ENCODE measurements at places on chromosomes 3 and 15.

DNA sequence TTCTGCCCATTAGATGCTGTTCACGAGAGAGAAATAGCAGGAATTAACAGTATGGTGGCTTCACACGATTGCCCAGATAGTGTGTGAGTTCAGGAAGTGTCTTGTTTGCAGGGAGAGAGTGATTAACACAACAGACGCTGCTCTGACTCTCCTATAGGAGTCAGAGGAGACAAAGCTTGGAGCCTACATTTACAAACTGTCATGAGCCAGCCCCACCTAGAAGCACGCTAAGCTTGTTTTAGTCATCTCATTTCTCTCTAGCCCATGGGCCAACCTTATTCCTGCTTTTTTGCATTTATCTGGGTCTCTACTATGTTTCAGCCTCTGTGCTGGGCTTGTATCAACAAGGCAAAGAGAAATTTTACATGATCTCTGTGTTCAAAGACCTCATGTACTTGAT lies 128.3 kb upstream of the BFSP2 start:
- DNase-seq: no peak

DNA sequence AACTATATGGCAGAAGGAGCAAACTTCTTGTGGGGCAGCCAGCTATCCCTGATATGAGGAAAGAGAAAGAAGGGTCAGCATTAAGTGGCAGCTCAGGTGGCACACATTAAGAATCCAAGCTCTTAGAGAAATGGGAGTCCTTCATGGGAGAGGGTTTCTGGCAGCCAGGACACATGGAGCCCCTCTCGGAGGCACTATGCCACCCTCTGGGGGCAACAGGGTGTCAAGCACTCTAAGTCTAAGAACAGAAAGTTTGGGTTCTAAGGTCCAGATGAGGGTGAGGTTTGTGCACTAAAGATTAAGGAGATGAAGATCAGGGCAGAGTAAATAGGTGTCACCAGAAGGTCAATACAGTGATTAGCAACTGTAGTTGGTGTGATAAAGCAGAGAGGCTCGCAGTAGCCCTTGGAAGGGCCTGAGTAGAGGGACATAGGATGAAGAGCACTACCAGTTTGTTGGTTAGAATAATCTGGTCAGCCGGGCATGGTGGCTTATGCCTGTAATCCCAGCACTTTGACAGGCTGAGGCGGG lies 89.3 kb downstream of the ST6GAL1 start:
- DNase-seq: no peak

DNA sequence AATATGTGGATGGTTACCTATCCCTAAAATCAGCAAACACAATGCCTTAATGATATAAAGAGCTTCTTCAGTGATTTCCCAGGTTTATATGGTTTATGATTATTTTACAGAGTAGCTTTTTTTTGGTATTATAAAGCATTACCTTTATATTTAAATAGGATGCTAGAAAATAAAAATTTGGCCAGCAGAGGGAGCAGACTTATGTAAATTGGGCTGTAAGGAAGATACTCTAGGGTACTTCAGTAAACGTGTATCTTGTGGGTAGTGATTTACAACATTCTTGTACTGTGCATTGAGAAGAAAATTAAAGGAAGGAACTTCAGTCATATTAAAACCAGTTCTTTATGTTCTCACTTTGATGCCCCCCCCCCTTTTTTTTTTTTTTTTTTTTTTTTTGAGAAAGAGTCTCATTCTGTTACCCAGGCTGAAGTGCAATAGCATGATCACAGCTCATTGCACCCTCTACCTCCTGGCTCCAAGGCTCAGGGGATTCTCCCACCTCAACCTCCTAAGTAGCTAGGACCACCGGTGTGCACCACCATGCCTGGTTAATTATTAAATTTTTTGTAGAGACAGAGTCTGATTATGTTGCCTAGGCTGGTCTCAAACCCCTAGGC lies 167.9 kb downstream of the BBX start:
- DNase-seq: peak; percentile 63

- no peak for DNase-seq
Observed at GRCh38 chr15:34311563-34311962, 26.0 kb downstream of the SLC12A6 start.

- DNase-seq: peak; percentile 40
Observed at GRCh38 chr15:57500979-57501576, 90.6 kb upstream of the MYZAP start.

GRCh38 chr3:24740326-24740725 lies 245.7 kb upstream of the THRB start:
- no peak for DNase-seq

DNA sequence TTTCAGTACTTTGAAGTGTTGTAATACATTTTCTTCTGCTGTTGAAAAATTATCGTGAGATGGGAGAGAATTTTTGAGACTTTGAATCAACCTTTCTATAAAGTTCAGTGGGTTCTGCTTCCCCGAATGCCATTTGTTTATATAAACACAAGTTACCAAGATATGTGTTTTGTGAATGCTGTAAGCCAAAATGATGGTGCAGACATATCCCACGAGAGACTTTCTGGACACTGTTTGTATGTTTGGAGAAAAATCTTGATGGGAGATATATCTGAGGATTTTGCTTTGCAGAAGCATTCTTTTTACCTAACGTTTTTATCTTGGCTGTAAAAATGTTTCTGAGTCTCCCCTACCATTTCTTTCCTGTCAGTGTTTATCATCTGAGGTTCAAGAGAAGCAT lies 526.6 kb upstream of the ZNF717 start:
- no peak for DNase-seq

GRCh38 chr3:45984331-45985312 lies 11.0 kb downstream of the FYCO1 start:
- peak; percentile 43 for DNase-seq

- DNase-seq: no peak
Observed at GRCh38 chr3:138477120-138477519, 42.7 kb downstream of the ESYT3 start.

DNA sequence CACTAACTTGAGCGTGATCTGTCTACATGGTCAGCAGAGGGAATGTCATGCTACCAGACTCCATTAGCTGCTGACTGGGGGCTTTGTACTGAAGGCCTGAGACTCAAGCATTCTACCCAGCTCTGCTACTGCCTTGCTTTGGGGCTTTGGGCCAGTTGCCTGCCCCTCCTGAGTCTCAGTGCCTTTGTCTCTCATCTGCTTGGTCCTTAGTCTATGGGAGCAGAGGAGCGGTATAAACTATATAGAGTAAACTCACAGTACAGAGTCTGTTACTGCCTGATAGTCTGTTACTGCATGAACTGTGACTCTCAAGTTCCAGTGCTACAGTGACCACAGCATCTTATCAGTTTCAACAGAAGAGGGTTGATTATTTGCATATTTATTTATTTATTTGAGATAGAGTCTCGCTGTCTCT lies 38.5 kb upstream of the C15orf39 start:
- DNase-seq: no peak

DNA sequence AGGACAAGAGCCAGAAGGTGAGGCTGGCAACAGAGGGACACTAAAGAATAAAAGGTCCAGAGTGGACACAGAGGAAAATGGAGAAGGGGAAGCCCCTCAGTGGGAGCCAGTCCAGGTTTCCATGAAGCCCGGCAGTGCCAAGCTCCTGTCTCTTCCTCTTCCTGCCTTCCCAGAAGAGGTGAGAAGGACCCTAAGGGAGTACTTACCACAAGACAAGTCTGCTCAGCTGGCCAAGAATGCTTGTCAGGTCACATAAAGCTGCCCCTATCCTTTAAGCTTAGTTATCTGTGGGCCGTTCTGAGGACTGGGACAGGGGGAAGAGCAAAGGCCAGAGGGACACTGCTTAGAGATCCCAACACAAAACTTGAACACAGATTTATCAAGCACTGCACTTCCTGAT lies 100.2 kb downstream of the RYK start:
- no peak for DNase-seq

DNA sequence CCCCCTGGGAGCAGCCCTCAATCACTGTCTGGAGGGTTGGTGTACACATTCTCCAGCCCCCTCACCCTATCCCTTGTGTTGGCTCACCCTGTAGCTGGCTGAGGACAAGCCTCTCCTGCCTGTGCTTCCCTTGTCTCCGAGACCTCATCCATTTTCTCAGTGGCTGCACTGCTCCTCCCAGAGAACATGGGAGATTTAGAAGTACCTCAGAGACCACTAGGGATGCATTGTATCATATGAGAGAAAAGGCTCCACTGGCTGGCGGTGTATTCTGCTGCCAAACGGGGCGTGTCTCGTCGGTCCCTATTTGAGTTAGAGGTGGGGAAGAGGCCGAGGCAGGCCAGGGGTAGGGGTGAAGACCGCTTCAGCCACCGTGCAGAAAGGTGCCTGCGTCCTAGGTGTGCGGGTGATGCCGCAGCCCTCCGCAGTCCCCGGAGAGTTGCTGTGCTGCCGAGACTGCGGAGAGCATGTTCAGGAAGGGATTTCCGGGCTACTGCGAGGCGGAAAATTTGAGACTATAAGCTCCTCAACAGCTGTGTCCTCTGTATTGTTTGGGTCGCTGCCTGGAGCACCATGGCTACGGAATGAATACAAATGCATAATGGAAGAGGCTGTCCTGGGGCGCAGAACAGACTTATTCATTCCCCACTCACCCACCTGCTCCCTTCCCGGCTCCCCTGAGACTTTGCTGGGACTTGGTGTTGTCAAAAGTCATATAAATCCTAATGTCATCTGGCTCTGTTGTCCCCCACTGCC lies 43.8 kb downstream of the SPSB4 start:
- DNase-seq: peak; percentile 35

DNA sequence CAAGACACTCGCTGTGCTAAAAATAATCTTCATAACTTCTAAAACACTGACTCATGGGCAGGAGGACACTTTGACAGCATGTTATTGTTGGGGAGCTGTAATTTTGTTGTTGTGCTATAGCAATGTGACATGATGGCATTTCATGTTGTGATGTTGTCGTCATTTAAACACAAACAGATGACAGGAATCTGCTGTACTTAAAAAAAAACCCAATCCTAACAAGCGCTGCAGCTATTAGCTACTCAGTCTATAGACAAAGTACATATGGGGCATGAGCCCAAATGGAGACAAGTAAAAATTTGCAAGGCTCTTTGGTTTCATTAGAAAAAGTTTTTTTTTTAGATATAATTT lies 828 bp upstream of the ATOSA start:
- peak; percentile 21 for DNase-seq
